Skin of body (tissue), 3 donors: ENCODE measurements at places on chromosomes 4 and X. TPM values are rescaled to one million over a fixed set of nuclear protein-coding genes. Genes with fewer than 3 reads are reported as not detected.

- DNase-seq: no peak
These were observed 153.8 kb upstream of the S100G start for GRCh38 chrX:16496175-16496574.

DNA sequence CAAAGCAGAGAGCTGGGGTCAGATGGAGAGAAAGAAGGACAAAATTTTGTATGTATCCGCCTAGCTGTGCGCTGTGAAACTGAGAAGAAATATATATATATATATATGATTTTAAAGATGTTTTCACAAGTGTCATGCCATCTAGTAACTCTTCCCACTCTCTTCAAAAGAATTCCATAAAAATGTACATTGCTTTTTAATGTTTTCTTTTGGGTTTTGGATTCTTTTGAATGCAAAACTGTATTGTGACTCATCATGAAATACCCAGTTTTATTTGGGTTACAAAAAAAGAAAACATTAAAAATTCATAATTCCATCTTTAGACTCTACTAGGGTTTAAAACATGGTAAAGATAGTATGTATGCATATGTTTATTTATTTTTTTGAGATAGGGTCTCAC lies 34.3 kb upstream of the IGFBP7 start:
- no peak for DNase-seq

DNA sequence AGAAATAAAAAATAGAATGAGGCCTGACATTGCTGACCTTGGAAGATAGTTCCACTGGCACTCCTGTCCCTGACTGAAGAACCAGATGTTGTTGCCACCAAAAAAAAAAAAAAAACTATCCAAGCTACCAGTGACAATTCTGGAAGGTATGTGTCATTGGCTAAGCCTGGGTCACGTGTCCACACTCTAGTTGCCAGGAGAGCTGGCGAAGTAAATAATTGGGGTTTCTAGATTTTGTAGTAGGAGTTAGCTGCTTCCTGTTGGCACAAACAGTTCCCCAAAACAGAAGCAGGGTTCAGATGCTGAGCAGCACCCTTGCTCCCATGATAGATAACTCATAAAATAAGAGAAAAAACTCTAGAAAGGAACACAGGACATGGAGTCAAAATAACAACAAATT lies 20.5 kb downstream of the MND1 start:
- no peak for DNase-seq

DNA sequence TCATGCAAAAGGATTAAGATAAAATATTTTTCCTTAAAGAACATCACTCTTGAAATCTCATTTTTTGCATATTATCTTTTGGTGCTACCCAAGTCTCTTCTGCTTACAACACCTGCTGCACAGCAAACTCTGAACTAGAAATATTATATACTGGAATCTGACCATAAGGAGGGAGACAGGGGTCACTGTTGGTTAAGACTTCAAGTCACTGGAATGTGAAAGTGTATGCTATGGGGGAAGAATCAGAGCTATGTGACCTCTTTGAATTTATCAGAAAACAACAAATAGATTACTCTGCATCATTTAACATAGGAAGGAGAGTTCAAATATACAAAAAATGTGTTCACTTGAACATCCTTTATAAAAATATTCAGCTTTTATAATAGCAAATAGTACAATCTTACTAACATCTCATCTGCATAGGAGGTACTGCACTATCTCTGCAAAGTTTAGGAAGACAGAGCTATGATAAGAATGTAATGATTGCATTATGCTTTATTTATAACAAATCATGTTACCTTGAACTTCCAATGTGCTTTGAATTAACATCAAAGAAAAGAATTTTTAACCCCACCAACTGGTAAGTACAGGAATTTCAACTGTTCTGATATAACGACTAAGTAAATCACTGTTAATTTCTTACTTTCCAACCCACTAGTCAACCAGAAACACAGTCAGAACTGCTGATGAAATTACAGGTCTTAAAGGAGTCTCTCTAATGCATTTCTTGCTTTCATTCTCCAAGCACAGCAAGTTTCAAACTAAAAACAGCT lies 69.8 kb downstream of the ZNF827 start:
- no peak for DNase-seq

GRCh38 chr4:77002321-77003107 lies 53.0 kb downstream of the SEPTIN11 start:
- no peak for DNase-seq

Gene PIGA
- 22.2 TPM for total RNA-seq

Gene KCND1
- total RNA-seq: 2.7 TPM

Gene GLUD2
- total RNA-seq: 3.3 TPM

Gene HELT
- 0.30 TPM for total RNA-seq

Gene EPHA5
- total RNA-seq: 0.59 TPM
